ENCODE measurements at places on chromosomes 13 and 19.

DNA sequence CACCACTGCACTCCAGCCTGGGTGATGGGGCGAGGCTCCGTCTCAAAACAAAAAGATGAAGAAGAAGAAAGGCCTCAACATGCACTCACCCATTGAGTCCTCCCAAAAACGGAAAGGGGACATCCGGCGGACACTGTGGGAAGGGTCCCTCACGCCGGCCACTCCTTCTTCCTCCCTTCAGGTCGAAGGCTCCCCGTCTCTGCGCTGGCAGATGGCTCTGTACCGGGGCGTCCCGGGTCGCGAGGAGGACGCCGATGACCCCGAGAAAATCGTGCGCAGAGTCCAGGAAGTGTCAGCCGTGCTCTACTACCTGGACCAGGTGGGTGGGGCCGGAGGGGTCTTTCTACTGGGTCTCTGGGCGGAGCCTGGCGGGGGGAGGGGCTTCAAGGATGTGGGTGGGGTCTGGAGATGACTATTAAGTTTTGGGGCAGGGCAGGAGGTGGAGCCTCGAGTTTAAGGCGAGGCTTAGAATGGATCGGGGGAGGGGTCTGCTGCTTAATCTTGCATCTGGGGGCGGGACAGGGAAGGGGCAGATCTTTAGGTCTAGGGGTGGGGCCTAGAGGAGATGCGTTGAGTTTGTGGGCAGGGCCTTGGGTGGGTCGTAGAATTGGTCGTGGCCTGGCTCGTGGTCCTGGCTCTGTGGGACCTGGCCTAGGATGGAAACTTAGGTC is 90.2 kb downstream of the MAP4K1 start:
- no peak for DNase-seq

GRCh38 chr19:14073261-14073924 is 807 bp downstream of the MISP3 start:
- peak; percentile 67 for DNase-seq

GRCh38 chr19:12199757-12200419 is 37.0 kb downstream of the ZNF136 start:
- DNase-seq: no peak

GRCh38 chr19:33175886-33176669 is 18.1 kb upstream of the LRP3 start:
- peak; percentile 23 for DNase-seq

- no peak for DNase-seq
Observed at GRCh38 chr13:82467626-82468025, 1414.6 kb downstream of the SLITRK1 start.

- no peak for DNase-seq
Observed at GRCh38 chr13:112669881-112670499, 19.8 kb upstream of the ATP11A start.

GRCh38 chr13:41026788-41027187 is 7.7 kb upstream of the ELF1 start:
- no peak for DNase-seq

DNA sequence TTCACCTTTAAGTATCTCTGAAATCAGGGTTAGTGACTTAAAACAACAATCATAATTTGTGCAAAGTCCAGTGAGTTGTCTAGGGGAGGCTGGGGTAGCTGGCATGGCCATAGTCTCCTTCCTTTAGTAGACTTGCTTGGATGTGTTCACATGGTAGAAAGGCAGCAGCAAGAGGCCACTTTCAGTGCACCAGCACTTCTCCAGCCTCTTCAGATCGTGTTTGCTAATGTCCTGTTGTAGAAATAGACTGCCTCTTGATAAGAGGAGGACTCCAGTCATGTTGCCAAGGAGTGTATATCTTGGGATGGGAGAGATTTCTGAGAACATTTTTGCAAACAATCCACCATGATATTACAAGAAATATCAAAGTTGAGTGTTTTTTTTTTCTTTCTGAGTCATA is 22.9 kb downstream of the WDFY2 start:
- DNase-seq: no peak

All from GM18507 (cell line).